ENCODE measurements at places on chromosomes 2 and 18. TPM values are rescaled to one million over a fixed set of nuclear protein-coding genes. Genes with fewer than 3 reads are reported as not detected.

AGXT gene
- total RNA-seq, result not detected

TUBA3E gene
- not detected for total RNA-seq

BMP10 gene
- total RNA-seq, result not detected

EVA1A gene
- total RNA-seq, result not detected

FHOD3 gene
- not detected for total RNA-seq

DNA sequence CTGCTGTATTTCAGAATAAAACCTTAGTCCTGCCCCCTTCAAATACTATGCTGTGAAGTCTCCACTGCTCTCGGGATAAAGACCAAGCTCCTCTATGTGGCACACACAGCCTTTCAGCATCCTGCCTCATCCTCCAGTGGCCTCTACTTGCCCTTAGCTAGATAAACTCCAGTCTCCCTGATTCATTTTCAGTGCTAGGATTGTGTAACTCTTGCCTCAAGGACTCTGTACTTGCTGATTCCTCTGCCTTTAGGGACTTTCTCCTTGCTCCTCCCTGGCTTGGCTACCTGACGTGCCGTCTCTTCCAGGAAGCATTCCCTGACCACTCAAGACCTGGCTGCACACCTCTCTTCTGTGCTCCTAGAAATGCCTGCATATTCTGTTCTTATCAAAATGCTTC lies 416.7 kb downstream of the MTX2 start:
- DNase-seq, result no peak

DNA sequence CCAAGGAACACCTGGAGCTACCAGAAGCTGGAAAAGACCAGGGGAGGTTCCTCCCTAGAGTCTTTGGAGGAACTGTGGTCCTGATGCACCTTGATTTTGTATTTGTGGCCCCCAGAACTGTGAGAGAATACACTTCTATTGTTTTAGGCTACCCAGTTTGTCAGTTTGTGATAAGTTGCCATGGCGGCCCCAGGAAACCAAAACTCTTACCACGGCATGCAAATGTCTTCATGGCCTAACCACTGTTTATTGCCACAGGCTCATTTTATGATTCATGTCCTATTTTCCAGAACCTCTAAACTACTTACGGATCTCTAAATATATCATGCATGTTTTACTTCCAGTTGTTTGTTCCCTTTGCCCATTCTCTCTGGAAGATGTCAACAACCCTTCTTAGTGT lies 1250.7 kb upstream of the FAM98A start:
- no peak for DNase-seq

DNA sequence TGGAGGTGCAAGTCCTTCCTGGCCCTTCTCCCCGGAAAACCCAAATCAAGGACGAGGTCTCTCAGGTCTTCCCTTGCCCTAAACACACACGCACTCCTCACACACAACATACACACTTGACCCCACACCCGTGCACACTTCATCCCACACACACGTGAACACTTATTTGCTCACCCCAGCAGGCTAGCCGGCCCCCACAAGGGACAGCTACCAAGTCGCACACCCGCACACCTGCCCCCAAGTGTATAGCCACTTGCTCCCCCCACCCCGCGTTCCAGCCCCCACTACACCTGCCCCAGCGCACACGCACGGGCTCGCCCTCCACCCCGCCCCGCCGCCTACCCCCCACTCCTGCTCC lies 359 bp downstream of the TGFBRAP1 start:
- DNase-seq, result no peak

DNA sequence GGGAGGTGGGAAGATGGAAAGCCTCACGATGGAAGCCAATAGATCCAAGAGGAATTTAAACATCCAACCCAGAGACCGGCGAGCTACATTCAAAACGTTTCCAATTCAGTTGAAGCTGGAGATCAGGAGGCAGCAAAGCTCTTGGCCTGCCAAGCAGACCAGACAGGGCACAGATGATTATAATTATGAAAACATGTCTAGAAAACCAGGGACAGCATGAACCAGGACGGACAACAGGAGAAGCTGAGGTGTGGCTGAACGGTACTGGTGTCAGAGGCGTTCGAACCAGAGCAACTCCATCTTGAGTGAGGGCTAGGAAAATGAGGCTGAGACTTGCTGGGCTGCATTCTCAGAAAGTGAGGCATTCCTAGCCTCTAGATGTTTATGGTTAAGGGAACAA lies 102.2 kb upstream of the CCDC150 start:
- DNase-seq, result no peak

- no peak for DNase-seq
These were observed 87.1 kb upstream of the SLC66A3 start for GRCh38 chr2:11068079-11068741.

DNA sequence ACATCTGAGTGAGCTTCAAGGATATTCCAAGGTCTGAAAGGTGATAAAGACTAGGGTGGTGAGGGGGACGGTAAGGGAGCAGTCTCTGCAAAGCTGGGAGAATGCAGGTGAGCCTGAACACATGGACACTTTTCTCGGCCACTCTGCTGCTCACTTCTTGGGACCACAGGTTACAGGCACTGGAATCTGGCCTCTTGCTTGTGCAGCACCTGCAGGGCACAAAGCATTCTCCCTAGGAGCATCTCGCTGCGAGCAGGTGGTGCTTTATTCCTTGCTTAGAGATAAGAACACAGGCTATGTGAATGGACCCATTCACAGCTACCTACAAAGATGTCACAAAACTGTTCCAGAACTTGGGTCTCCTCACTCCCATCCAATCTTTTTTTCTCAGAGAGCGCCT lies 153.2 kb downstream of the DDX1 start:
- no peak for DNase-seq

DNA sequence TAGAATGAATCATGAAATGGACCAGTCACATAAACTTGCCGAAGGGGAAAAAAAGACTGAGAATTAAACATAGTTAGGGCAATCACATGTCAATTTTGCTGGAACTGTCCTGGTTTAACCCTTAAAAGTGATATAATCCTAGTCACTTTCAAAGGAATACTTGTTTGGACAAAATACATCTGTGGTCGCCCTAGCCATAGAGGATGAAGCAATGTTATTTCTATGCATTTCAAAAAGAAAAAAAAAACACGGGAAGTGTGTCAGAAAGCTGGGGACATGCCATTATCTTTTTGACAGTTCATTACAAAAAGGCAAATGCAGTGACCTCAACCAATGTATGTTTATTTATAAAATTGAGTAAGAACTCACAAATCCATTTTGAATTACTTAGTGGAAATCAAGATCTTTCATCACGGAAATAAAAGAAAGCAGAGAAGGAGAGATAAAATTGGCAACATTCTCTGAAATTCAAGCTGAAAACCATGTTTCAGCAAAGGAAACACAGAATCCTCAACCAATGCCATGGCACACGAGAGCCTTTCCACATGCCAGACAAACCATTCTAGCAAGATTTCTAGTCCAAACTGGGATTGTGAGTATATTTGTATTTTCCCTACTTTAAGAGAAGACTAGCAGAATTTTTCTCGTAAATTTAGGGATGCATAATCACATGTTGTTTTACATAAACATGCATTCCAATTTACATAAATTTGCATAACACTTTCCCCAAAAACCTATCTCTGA lies 854.3 kb upstream of the ACVR2A start:
- no peak for DNase-seq
